ENCODE measurements at places on chromosomes 5 and 9.

- no peak for DNase-seq
These were observed 46.2 kb downstream of the SPRY4 start for GRCh38 chr5:142278627-142279026.

DNA sequence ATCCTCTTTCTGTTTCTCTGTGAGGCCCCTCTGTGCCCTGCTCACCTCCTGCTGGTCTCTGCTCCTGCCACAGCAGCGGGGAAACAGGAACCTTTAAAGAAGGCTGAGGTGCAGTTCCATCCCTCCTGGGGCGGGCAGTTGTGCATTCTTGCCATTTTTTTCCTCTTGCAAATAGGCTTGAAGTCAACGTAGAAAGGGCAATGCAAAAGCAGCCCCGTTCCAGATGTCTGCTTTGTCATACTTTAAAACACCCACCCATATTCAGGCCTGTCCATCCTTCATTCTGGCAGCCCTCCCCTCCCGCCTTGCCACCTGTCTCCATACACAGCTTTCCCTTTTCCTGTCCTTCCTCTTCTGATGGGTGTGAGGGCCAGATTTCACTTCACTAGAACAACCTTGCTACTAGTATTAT, 65.4 kb upstream of the KLF9 start:
- DNase-seq: no peak

GRCh38 chr5:32909207-32909606, 198.1 kb downstream of the NPR3 start:
- DNase-seq: no peak

GRCh38 chr9:115597330-115597895, 479.5 kb upstream of the TNC start:
- DNase-seq: no peak

DNA sequence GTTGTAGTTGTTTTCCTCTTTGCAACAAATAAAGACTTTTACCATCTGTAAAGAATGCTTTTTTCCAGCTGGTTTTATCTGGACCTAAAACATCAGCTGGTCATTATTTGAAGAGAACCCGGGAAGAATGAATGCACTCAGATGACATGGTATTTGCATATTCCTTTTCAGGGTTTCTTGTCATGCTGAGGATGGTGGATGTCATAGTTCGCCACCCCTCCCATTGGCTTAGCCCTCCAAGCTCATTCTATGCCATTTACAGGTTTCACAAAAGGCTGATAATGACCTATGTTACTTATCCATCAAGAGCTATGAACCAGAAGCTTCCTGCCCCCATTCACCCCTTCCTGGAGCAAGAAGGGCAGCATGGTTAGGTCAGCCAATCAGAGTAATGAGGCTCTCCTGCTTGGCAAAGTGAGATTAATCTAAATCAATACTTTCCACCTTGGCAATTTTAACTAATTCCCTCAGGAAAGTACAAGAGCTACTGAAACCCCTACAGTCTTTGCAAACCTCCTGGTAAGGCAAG, 440.5 kb upstream of the TLE4 start:
- DNase-seq: no peak
